ENCODE measurements at places on chromosomes 12 and 14.

DNA sequence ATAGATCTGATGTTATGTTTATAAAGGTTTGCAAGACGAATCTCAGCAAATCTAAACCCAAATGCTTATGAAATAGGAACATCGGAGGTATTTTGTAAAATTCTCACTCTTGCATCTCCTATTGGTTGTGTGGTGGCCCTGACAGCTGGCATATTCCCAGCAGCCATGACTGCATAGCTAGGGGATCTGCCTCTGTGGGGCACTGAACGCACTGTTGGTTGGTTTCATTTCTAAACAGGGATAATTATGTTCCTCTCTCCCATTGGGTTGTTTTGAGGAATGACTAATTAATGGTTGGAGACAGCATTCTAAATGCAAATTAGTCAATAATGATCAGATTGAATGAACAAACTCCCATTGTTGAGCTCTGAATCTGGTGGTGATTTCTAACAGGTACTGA lies 2.7 kb upstream of the BEST3 start:
- no peak for DNase-seq

- peak; percentile 71 for DNase-seq
Observed at GRCh38 chr14:81400202-81400678, at the start of gene STON2. STON2 (minus strand) TSS chr14:81400324; CDS start chr14:81398382, 1,942 bp downstream.

DNA sequence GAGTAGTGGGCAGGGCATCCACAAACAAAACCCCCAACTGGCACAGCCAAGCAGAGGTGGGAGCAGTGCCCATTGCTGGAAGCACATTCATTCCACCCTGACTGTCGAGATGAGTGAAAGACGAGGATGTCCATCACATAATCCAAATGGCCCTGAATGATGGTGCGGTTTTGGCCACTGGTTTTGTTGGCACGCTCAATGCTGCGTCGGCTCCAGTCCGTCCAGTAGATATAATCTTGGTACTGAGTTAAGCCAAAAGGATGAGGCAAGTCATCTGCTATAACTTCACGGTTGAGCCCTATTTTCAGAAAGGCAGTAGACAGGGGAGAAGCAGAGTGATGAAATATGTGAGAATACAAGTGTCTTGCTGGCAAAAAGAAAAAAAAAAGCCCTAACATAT lies 88.1 kb downstream of the BCL2L14 start:
- no peak for DNase-seq

DNA sequence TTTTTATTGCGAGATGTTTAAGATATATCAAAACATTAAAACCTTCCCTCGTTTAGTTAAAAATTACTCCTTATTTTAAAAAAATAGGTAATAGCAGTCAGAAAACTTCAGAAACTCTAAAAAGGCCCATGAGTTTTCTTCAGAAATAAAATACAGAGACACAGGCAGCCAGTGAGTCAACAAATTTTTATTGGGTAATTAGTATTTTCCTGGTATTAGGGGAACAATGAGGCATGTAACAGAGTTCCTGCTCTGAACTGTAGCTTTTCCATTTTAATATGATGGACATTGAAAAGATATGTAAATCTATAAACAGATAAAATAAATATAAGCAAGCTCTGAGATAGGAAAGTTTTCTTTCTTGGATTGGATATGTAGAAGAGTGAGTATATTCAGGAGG lies 399 bp upstream of the ZNF705A start:
- no peak for DNase-seq

DNA sequence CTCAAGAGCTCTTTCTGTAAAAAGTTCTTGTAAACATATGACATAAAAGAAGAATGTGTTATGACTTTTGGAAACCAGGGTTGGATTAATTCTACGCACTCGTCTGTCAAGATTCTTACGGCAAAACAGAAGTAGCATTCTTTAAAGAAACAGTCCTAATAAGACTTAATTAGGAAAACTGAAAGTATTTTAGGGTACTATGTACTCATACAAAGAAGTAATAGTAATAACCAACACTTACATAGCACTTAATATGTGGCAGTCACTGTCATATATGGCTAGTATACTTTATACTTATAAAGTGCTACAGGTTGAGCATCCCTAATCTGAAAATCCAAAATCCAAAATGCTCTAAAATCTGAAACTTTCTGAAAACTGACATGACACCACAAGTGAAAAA lies 72.9 kb upstream of the ST8SIA1 start:
- no peak for DNase-seq

- DNase-seq = no peak
Observed at GRCh38 chr12:11689591-11690186, 40.2 kb downstream of the ETV6 start.

DNA sequence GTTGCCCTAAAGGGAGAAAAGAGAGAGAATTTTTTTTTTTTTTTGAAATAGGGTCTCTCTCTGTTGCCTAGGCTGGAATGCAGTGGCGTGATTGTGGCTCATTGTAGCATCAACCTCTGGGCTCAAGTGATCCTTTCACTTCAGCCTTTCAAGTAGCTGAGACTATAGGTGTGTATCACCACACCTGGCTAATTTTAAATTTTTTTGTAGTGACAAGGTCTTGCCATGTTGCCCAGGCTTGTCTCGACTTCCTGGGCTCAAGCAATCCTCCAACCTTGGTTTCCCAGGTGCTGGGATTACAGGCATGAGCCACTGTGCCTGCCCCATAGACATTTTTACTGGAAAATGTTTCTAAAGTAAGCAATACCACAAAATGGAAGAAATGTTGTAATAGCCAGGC lies 36.8 kb downstream of the YARS2 start:
- DNase-seq = no peak

GRCh38 chr14:25259470-25259869 lies 209.5 kb upstream of the STXBP6 start:
- DNase-seq = no peak

DNA sequence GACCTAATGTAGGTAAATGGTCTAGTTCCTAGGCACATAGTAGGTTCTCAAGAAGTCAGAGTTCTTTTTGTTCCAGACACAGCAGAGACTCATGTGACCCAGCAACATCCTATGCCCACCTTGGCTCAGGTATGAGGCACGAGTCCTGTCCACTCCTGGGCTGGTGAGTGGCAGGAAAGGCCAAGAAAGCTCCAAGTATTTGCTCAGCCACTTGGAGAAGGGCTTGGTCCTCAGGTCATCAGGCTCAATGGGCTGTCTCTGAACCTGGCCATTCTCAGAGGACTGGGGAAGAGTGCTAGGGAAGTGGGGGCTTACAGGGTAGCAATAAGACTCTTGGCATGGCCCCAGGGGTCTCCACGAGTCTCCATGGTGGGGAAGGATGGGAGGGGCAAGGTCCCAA lies 253.1 kb downstream of the NTF3 start:
- no peak for DNase-seq

GRCh38 chr12:56128670-56129205 lies 671 bp downstream of the ESYT1 start:
- DNase-seq = no peak

GRCh38 chr12:2125651-2126522 lies 73.1 kb downstream of the CACNA1C start:
- DNase-seq = no peak

DNA sequence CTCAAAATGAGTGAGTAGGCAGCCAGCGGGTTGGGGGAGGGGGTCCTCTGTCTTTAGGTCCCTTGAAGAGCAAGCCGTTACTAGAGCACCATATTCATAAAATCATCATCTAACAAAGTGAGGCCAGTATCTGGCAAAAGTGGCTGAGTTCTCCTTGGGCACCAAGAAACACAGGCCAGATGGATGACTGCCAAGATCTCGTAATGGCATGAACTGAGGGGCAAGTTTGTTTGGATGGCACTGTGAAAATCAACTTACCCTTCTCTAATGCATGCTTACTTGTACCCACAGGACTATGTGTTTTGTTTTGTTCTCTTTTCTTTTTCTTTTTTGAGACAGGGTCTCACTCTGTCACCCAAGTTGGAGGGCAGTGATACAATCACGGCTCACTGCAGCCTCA lies 41.6 kb downstream of the GNPTAB start:
- DNase-seq = no peak

DNA sequence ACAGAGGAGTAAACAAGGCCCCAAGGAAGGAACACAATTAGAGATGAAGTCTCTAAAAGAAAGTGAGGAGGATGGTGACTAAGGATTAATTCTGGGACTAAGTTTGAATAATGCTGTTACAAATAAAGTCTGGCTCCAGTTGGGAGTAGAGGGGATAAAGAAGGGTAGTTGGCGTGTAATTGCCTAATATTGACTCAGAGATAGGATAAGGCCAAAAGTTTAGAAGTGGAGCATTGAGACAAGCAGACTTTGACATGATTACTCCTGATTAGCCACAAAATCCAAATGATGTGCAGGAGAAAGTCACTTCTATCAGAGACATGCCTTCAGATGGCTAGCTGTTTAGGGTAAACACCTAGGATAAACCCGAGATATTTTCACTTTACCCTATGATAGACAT lies 108.4 kb downstream of the PLCZ1 start:
- no peak for DNase-seq

- no peak for DNase-seq
Observed at GRCh38 chr12:106110626-106111300, 28.0 kb downstream of the NUAK1 start.

GRCh38 chr14:49862089-49862673 lies 9.6 kb upstream of the NEMF start:
- DNase-seq = peak; percentile 72

GRCh38 chr12:27096420-27096819 lies 14.0 kb upstream of the C12orf71 start:
- DNase-seq = no peak

DNA sequence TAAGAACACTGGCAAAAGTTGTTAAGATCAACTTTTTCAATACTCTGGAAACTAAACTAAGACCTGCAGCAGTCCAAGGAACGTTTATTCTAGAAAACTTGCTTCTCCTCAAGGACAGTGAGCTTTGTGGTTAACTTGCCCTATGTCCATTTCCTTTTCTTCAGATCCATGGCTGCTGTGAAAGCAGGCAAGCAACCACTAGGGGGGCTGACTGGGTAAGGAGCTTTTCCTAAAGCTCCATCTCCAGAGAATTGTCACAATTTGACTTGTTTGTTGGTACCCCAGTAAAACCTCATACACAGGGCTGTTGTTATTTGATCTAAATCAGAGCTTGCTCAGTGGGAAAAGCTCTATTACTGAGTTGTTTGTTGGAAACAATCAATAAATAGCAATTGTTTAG lies 10.1 kb upstream of the RPL10L start:
- no peak for DNase-seq

DNA sequence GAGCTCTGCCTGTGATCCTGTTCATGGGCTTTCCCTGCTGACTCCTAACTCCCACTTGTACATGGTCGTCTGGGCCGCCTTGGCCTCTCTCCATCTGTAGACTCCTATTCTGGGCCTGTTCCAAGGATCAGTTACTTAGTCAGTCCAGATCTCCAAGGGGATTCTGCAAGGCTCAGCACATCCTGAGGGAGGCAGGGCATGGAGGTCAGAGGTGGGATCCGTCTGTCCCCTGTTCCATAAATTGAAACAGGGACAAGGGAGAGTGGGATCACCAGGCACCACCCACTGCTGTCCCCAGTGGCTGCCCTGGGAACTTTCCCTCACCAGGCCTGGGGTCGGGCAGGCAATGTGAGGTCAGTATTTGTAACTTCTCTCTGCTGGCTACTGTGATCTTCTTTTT lies 43.5 kb downstream of the KCTD10 start:
- DNase-seq = no peak

DNA sequence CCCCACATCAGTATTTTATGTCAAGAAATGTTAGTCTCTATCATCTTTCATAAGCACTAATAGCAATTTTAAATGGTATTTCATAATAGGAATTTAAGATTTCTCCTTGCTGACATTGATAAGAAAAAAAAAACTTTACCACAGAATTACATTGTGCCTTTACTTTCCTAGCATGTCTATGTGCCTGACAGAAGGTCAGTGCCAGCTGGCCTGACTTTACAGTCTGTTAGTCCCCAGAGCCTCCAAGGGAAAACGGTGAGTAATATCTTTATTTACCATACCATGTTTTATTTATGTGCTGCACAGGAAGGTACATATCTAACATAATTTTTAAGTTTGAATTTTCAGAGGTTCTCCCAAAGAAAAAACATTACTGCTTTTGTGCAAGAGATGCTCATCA lies 152.0 kb upstream of the AEBP2 start:
- no peak for DNase-seq

- DNase-seq = no peak
Observed at GRCh38 chr14:68229423-68230100, 410.0 kb downstream of the RAD51B start.

DNA sequence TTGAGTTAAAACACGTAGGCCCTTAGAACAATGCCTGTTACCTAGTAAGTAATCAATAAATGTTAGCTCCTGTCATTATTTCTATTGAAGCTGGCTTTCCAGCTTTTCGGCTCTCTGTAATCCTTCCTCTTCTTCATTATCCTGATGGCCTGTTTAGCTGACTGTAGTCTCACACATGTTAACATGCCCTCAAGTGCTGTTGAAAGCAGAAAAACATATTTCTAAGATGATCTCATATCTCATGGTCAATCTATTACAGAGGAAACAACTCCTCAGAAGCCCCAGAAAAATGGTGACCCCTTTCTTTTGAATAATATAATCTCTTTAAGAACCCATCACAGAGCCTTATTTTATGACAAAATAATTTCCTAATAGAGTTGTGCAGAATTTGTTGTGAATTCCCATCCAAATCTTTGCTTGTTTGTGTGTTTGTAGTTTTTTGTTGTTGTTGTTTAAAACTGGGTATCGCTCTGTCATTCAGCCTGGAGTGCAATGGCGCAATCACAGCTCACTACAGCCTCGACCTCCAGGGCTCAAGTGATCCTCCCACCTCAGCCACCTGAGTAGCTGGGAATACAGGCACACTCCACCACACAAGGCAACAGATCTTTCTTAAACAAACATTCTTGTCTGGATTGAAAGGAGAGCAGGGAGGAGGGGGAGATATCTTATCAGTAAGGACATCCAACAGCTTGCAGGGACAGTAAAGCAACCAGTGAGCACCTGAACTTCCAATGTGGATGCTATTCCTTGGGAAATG lies 242.5 kb upstream of the CAND1 start:
- DNase-seq = no peak

DNA sequence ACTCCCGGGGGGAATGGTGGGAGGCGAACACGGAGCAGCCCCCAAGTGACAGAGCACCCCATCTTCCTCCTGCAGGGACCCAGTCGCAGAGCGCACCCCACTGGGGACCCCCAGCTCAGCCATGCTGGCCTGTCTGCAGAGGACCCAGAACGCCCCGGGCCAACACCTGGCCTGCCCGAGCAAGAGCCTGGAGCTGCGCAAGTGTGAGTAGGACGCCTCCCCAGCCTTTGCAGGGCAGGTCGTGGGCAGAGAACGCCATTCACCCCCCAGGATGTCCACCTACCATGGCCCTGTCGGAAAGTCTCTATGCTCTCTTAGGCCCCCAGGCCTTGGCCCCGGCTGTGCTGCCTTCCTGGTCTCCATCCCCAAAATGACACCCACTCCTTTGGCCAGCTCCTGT lies 30.4 kb downstream of the FAM222A start:
- DNase-seq = no peak

DNA sequence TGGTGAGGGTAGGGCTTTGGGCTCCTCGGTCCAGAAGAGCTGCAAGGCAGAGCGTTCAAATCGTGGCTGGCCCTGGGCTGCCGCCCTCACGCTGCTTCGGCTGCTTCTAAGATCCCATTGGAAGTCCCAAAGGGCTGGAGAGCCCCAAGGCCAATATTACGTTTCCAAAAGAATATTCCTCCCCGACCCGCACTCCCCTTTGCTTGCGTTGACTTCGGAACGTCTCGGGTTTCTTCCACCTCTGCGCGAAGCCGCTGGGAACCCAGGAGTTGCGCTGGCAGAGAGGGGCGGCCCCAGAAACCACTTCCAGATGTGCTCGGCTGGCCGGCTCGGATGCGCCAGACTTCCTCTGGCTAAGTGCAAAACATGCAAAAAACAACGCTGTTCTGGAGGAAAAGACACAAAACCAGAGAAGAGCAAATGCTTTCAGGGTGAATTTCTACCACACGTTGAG lies at the start of gene GLT8D2:
Gene GLT8D2 (minus strand): TSS at position 285 of the 454 bp plus-strand sequence. CDS start 30,539 bp downstream, outside the sequence.
- peak; percentile 40 for DNase-seq

Measured in DMS79 (cell line).